ENCODE measurements at places on chromosomes 12 and 14.

- DNase-seq = no peak
Observed at GRCh38 chr14:77344377-77344996, 23.7 kb downstream of the GSTZ1 start.

DNA sequence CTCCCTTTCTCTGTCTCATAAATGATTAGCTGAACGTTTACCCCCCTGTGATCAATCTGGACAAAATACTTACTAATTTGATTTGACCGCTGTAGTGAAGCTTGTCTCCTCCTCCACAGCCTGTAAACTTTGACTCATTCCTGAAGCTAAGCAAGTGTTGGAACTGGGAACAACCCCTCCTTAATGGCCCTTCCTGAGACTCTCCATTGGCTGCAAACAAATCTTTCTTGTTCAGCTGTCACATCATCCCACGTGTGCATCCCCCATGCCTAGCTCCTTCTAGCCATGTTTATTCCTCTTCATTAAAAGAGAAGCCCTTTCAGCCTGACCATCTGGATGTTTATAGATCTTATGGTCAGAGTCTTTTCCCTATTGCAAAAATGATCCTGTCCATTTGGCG lies 281.2 kb downstream of the RGS6 start:
- no peak for DNase-seq

- DNase-seq = no peak
Observed at GRCh38 chr12:127823801-127824200, 443.2 kb upstream of the TMEM132C start.

DNA sequence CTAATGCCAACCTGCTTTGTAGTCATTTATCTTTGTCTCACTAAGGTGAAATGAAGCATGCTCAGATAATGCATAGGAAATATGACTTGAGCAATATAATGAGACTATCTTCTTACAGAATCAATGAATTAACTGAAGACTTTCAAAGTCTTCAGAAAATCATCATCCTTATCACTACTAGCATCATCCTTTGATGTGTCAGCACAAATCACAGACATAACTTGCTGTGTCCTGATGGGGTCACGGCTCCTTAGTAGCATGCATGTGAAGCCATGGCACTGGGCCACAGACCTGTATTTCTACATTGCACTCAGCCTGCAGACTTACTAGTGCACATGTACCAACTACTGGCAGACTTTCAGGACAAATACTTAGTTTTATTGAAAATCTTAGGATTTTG lies 18.9 kb downstream of the TMEM260 start:
- DNase-seq = no peak

Data from hematopoietic multipotent progenitor cell treated with erythropoietin and hydrocortisone succinate and interleukin-3 and kit ligand, for 6 days (in vitro differentiated cells).